ENCODE measurements at places on chromosomes 4 and X.

DNA sequence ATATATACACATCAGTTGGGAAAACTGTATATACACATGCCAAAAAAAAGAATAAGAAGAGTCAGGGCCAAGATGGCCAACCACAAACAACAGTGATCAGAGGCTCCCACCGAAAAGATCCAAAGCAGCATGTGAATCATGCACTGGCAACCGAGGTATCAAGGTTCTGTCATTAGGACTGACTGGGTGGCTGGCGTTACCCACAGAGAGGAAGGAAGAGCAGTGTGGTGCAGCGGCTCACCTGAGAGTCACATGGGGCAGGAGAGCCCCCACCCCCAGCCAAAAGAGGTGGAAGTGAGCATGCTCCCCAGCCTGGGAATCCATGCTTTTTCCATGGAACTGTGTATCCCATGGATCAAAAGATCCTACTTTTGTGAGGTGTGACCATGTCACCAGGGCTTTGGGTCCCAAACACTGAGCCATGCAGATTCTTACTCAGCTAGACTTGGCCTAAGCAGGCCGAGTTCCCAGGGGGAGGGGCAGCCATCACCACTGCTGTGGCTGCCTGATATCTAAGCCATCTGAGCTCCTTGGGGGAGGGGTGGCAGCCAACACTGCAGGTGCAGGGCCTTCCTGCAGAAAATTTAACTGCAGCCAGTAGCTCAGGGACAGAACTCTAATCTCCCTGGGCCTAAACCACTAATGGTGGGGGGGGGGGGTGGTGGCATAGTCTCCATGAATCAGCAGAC is 52.8 kb downstream of the P2RY10 start:
- no peak for DNase-seq

DNA sequence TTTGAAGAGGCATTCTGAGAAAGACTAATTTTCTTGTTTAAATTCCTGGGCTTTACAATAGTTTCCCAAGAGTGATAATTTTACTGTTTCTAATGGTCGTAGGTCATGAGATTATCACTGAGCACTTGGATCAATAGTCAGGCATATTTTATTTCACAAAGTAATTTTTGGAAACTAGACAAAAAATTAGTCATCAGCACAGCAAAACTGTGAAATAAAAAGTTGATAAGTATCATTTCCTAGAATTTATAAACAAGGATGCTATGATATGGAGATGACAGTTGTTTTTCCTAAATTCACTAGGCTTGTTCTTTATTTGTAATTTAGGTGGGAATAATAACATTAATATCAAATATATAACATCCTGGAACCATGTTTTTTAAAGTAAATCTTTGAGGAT is 33.0 kb downstream of the SULT1B1 start:
- no peak for DNase-seq

DNA sequence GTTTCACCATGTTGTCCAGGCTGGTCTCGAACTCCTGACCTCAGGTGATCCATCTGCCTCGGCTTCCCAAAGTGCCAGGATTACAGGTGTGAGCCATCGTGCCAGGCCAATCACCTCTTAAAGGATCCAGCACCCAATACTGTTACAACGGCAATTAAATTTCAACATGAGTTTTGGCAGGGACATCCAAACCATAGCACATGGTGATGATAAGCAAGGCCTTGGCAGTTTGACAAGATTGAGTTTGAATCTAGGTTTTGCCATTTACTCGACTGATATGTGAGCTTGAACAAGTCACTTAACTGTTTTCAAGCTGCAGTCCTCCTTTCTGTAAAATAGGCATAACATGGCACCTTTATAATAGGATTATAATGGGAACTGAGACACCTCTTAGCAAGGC is 84.1 kb downstream of the GPR82 start:
- no peak for DNase-seq

GRCh38 chrX:109880629-109881028 is 122.3 kb upstream of the TMEM164 start:
- DNase-seq = no peak

- DNase-seq = no peak
Observed at GRCh38 chr4:81490403-81491160, 18.9 kb upstream of the RASGEF1B start.

GRCh38 chrX:76796311-76796710 is 368.8 kb downstream of the MAGEE1 start:
- DNase-seq = no peak
